ENCODE measurements at places on chromosomes 4 and X.

DNA sequence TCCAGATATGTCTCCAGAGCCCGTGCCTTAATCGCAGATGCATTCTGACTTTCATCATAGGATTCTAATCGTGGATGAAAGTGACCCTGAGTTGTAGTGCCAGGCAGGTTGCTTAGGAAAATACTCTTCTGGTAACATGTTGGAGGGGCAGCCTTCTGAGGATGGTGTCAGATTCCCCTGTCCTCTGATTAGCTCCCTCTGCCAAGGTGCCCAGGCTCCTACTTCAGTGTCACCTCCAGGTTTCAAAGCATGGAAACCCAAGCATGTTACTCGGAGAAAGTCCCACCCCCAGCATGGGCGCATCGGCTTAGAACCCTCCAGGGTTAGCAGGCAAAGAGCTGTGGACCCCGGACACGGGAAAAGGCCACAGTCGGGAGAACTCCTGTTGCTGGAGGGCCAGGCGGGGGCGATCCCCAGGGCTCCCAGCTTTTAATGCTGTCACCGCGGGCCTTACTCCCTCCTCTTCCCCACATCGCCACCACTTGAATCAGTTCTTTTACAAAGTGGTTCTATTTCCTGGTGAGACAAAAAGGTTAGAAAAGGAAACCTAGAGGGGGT is 44.5 kb downstream of the TRIM2 start:
- DNase-seq: peak; percentile 35

DNA sequence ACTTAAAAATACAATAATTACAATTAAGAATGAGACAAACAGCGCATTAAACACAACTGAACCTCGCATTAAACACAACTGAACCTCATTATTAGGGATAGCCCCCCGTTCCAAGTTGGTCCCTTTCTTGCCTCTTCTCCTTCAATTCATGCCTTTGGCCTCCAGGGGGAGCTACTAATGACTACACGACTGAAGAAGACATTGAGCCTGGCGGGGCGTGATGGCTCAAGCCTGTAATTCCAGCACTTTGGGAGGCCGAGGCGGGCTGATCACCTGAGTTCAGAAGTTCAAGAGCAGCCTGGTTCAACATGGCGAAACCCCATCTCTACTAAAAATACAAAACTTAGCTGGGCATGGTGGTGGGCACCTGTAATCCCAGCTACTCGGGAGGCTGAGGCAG is 56.4 kb upstream of the NWD2 start:
- DNase-seq: peak; percentile 2

DNA sequence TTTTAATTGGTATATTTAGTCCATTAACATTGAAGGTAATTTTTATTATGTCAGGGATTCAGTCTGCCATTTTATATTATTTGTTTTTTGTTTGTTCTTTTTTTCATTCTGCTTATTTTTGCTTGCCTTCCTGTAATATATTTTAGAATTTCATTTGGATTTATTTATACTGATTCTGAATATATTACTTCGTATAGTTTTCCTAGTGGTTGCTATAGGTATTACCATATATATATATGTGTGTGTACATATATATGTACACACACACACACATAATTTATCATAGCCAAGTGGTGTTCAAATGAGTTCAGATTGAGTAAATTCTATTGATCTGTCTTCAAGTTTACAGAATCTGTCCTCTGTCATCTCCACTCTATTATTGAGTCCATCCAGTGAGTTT is 11.2 kb downstream of the CITED1 start:
- no peak for DNase-seq

GRCh38 chrX:133586443-133586842 is 171.2 kb upstream of the GPC4 start:
- DNase-seq: no peak

GRCh38 chrX:23820235-23820782 is 37.3 kb downstream of the SAT1 start:
- no peak for DNase-seq

- no peak for DNase-seq
Measured at GRCh38 chr4:4423706-4424498, 37.0 kb downstream of the NSG1 start.

DNA sequence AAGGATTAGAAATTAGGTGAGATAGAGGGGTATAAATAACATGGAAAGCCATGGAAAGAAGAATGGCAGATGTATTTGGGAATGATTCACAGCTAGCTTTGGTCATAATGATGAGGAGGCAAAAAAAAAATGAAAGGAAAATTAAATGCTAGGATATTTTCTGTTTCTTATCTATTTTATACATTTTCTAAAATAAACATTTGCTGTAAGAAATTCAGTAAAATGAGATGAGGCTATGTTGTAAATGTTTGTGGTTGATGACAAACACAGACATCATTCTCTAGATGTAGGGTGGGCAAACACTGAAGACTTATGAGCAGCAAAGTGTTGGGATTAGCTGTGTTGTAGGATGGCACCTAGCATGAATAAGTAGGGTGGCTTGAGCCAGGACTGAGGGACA is 407.1 kb downstream of the IL15 start:
- no peak for DNase-seq

GRCh38 chrX:34053931-34054330 is 78.2 kb downstream of the FAM47A start:
- no peak for DNase-seq

GRCh38 chrX:135544338-135544948 is 24.0 kb downstream of the INTS6L start:
- peak; percentile 34 for DNase-seq

- no peak for DNase-seq
Measured at GRCh38 chr4:139282065-139282720, 2.2 kb upstream of the MGARP start.

DNA sequence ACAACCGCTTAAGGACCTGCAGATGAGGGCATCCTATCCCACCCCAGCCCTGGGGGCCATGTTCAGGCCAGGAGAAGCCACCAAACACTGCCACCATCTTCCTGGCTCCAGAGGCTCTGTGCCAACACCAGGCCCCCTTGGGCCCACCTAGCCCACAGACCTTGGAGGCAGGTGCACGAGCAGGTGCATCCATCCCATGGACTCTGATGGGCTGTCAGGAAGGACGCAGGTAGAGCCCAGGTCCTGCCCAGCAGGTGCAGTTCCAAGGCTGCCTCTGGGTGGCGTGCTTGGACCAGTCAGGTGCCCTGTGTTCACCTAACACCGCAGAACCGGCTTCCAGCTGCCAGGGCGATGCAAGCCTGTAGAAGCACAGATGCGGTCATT is 22.8 kb upstream of the PDE6B start:
- peak; percentile 75 for DNase-seq

DNA sequence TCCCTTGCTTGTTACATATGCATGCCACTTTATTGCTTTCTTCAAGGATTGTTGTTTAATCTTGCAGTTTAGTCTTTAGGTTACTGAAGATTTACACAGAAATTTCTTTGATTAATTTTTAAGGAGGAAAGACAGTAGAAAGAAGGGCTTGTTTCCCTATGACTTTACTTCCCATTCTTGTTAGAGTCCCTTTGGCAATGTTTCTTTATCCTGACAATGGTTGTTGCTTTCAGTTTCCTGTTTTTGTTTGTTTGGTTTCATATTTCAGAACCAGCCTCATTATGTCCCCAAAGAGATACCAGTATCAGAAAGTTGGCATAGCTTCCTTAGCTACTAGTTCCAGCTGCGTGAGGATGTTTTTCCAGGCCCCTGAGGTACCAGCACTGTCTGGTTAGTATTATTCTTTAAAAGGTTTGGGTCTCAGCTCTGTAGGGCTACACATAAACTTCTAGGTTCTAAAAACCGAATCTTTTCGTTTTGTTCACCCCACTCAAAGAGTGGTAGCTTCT is 61.3 kb upstream of the UNC5C start:
- DNase-seq: no peak

DNA sequence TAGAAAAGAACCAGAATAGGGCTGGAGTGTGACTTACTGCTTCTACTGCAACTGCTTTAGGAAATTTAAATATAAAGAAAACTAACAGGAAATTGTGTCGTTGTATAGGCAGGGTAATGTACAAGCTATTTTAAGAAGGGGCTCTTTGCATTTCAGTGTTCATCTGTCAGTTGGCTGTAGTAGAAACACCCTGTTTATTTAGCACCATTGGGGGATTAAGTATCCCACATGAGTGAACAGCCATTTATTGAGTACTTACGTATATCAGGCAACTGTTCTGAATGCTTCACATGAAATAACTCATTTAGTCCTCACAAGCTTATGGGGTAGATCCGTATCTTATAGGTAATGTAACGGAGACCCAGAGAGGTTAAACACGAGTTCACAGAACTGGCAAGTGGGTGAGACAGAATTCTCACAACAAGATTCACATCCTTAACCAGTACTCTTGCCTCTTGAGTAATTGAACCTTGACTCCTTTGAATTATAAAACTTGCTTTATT is 23.9 kb downstream of the STIM2 start:
- DNase-seq: no peak

GRCh38 chrX:108117988-108118387 is 26.4 kb downstream of the ATG4A start:
- DNase-seq: no peak

DNA sequence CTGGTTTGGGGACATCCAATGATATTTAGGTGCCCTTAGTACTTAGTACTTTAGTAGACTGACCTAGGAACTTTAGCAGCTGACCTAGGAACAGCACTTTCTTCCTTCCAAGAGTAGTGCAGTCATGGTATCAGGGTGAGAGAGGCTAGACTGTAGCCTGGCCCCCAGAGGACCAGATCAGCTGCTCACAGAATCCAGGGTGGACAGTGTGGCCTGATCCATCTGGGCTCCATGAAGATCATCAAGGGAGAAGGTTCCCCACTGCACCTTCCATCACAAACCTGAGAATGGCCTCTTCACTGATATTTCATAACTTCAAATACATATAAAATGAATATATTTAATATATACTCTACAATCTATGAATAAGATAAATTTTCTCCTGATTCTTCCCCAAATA is 59.0 kb upstream of the TLR3 start:
- DNase-seq: no peak

- DNase-seq: no peak
Measured at GRCh38 chr4:158462611-158463010, 59.1 kb upstream of the RXFP1 start.

GRCh38 chrX:47634871-47635575 is 5.3 kb upstream of the CFP start:
- no peak for DNase-seq

- no peak for DNase-seq
Measured at GRCh38 chrX:38954520-38954919, 153.3 kb downstream of the MID1IP1 start.

DNA sequence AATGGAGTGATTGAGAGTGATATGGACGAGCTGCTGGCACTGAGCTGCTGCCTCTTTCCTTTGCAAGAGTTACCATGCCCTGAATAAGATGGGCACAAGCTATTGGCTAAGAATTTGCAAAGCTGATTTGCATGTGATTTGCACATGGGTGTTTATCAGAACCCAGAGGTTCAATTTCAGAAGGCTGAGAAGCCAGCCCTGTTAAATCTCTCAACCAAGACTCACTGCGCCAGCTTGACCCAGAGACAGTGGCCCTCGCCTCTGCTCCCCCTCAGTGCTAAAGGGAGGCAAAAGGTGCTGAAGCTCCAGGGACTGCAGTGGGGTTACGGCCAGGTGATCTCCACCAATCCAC is 701 bp downstream of the ARHGAP4 start:
- no peak for DNase-seq

DNA sequence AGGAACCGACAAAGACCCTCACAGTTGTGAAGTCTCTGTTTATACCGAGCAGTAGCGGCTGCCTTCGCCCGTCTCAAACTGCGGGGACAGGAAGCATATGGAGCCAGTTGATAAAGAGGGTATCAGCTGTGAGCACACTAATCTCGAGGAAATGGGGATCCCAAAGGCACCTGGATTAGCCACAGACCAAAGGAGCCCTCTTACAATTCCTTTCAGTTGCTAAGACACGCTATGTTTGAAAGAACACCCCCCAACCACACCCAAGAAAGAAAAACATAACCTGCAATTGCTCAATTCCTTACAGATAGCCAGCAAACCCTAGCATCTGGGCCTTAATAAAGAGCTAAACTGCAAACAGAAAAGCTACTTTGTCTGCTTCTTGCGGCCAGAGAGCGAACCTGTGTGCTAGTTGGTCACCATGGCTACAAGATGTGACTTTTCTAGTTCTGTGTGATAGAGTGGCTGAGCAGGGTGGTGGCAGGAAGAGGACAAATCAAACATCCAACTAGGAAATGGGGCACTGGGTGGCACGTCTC is 23.3 kb upstream of the CHRNA9 start:
- no peak for DNase-seq

DNA sequence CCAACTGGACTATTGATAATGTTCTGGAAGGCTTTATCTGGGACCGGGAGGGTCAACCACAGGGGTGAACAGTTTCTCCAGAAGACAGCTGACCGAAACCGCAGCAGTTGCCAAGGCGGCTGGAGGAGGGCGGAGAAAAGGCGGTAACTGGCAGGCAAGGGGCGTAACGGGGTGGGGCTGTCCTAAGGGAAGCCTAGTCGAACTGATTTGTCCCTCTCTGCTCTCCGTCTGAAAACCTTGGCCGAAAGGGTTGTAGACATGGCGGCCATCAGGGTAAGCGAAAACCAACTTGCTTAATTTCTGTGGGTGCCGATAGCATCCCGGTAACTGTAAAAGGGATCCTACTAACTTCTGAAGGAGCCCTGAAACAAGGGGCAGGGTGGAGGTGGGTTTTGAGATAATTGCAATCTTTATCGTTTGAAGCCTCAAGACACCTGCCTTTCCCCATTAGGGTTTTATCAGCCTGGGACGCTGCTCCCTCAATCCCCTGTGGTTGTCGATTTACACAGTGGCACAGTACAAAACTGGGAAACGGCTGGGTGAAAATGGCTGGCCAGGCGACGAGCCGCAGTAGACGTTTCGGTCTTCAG is at the start of gene APOOL:
Gene APOOL, plus strand, starts transcription at position 223 of the 590 bp plus-strand sequence. Its CDS starts 36 bp downstream, at position 259.
- DNase-seq: peak; percentile 81

GRCh38 chr4:183499801-183500200 is 5.1 kb upstream of the ING2 start:
- no peak for DNase-seq

DNA sequence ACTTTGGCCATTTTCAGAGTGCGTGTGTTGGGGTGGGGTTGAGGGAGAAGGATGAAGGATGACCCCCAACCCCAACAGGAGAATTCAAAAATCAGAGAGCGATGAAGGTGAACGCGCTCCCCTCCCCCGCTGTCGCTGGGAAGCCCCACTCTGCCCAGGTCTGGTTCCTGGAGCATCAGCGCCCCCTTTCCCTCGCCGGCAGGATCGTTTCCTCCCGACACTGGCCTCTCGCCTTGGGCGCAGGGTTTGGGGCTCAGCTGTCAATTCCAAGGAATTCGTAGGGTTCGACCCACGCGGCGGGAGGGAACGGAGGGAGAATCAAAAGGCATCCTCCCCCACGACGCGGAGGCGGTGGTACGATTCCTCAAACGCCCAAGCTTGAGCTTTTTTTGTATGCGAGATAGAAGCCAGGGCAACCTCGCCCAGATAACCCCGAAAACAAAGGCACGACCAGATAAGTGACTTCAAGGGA is 1.0 kb upstream of the PDGFRA start:
- peak; percentile 59 for DNase-seq
